RKO (cell line): ENCODE measurements at places on chromosomes 3 and 15.
A peak's percentile ranks its signal among the peaks of the same experiment; 100 is the strongest.

- no peak for DNase-seq
Measured at GRCh38 chr15:73838831-73839426, 34.4 kb upstream of the TBC1D21 start.

DNA sequence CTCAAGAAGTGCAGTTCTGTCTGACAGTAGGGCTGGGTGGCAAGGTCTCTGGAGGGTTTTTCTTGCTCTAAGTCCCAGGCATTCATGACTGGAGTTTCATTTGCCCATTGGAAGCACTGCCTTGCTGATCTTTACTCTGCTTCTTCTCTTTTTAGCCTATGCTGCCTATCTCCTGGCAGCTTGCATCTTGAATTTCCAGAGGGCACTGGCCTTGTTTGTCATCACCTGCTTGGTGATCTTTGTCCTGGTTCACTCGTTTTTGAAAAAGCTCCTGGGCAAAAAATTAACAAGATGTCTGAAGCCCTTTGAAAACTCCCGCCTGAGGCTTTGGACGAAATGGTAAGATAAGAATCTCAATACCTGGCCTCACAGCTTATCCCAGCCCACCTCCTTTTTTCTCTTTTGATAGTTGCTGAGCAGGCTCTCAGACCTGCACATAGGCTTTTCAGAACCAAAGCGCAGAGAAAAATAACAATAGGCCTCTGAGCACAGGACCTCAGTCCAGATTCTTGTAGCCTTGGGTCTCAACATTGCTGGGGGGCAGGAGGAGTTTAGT, 10.9 kb downstream of the SLC28A2 start:
- DNase-seq, result no peak

- DNase-seq, result no peak
Measured at GRCh38 chr3:11435440-11436165, 163.4 kb downstream of the ATG7 start.

DNA sequence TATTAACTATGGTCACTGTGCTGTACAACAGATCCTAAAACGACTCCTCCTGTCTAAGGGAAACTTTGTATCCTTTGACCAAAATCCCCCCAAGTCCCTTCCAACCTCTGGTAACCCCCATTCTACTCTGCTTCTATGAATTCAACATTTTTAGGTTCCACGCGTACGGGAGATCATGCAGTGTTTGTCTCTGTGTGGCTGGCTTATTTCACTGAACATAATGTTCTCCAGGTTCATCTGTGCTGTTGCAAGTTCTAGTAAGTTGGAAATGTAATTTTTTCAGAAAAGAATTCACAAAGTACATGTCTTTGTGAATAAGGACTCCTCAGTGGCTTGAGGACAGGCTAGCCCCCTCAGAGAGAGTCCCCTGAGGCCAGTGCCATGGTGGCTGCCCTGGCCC, 66.1 kb downstream of the ATP10A start:
- no peak for DNase-seq

DNA sequence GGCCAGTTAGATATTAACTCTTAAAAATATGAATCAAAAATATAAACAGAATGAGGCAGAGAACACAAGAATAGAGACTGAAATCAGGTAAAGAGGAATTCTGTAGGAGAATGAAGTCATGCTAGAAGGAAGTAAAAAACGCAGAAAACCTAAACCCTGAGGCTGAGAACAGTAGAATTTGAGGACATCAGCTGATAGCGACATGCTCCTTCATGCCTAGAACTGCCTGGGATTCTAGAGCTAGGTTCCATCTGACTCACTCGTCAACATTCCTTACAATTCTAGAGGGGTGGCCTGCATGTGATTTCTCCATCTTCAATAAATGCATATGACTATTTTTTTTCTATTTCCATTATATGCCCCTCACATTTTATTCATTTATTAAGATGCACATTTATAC, 343.0 kb downstream of the ROBO1 start:
- no peak for DNase-seq

DNA sequence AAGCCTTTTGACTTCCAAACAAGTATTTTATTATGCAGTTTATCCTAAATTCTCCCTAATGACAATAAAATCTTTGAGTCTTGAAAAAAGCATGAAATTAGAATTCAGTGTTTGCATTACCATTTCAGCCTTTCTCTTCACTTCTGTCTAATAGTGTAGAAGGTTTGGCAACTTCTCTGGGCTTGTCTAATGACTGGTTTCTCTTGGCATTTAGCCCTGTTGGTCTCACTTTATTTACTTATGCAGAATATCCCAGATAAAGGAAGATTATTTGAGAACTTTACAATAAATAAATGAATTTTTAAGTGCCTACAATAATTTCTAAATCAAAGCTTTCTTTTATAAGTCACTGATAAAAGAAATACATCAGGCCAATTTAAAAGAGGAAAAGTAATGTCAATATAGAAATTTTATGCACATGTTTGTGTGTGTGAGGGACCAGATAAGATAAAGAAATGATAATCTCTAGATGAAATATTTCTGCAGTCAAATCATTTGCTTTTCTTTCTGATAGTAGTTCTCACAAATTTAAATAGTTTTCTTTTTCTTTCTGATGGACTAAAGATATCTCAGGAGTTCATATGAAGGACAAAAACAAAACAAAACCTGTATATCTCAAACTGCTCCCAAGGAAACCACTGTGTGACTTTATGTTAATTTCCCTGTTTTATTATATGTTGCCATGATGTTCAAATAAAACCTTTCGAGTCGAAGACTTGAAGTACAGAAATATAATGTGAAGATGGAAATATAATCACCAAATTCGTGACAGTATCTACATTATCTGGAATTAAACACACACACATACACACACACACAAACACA, 533.1 kb upstream of the CBLB start:
- DNase-seq, result no peak

GRCh38 chr3:79032686-79033318, 735.0 kb downstream of the ROBO1 start:
- peak; percentile 67 for DNase-seq

- no peak for DNase-seq
Measured at GRCh38 chr15:55247766-55248427, 41.7 kb downstream of the RAB27A start.

GRCh38 chr3:50275141-50275995, 3.5 kb upstream of the LSMEM2 start:
- DNase-seq, result no peak

DNA sequence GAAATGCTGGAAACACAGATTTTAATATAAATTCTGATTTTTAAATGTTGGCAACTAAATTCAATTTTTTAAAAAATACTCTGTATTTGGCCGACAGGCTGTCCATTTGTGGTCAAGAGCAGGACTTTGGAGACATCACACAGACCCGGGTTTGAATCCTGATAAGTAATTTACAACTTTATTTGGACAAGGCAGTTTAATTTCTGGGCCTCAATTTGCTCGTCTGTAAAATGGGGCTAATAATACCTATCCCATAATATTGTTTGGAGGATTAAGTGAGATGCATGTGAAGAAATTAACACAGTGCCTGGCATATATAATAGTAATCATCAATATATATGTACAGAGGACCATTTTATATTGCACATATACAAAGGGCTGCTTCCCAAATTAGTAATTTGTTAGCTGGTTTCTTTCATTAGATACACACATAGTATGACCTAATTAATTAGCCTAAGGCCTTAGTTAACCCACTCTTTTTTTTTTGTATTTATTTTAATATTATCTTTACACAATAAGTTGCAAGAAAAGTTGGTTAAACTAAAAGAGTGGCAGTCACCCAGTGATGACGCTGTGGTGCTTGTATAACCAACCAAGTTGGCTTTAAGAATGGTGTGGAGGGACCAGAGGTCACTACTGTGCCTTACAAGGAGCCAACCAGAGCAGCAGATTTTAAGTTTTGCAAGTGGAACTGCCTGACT, 665 bp downstream of the PIGB start:
- DNase-seq, result peak; percentile 85

DNA sequence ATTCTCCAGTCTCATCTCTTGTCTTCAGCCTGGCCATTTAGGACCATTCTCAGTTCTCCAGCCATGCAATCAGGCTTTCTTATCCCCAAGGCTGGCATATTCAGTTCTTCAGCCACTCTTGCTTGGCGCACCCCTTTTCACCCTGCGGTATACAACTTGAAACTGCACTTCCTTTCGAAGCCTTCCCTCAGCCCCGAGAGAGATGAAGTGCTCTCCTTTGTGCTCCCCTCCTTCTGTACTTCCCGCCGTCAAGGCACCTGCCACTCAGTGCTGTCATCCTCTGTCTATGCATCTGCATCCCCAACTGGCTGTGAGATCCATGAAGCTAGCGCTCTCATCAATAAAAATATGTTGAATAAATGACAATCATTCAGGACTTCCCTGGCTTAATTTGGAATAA, 45.7 kb downstream of the MORC1 start:
- no peak for DNase-seq

DNA sequence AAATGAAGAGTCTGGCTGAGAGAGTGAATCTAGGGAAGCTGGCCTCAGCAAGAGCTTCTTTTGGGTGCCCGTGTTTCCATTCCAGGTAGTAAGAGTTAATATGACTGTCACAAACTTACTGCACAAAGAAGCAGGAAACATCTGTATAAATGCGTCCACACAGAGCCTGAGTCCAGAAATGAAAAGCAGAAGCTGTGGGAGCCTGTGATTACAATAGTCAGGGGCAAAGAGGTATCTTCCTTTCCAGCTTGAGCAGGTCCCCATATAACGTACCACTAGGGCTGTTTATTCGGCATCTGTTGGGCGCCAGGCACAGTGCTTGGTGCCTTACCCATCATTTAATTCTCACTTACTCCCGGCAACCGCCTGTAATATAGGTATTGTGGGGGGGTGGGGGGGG, 40.5 kb upstream of the B3GNT5 start:
- no peak for DNase-seq

DNA sequence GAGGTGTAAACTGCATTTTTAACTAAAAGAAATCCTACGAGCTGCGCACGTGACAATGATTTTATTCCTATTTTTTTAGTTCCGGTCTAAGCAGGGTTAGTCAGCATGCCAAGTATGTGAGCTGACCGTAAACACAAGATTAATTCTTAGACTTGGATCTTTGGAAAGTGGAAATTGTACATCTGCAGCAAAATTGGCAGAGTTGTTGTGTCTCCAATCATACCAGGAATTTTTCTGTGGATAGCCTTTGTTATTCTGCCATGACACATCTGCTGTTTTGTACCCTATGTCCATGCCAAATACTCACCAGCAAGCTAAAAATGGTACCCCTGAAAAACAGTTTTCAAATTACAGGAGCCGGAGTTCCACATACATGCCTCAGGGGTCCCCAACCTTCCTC, 562.5 kb downstream of the UNC13C start:
- no peak for DNase-seq

DNA sequence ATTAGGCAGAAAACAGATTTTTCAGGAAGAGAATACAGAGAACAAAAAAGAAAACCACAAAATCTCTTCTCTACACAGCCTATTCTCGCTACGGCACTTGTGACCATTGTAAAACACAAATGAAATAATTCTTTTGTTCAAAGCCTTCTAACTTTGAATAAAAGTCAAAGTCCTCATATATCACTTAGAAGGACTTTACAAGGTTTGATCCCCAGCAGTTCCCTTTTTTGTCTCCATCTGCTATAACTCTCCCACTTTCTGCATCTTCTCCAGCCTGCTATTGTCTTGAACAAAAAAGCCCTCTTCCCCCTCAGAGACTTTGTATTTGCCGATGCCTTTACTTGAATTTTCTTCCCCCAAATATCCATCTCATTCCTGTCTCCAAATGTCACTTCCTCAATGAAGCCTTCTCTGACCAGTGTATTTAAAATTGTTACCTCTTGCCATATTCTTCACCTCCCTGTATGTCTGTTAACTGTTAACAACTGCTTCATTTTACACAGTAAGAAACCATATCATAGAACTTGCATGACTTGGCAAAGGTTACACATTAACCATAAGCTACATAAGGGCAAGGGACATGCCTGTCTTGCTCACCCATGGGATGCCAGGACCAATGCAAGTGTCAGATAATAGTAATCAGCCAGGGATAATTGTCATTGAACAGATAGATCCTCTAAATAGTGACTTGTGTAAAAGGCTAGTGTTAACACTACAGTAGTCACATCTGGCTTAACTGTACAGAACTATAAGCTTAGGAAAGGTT, 122.4 kb downstream of the CBLB start:
- no peak for DNase-seq

- DNase-seq, result no peak
Measured at GRCh38 chr3:98556164-98557130, 24.7 kb downstream of the GPR15 start.

GRCh38 chr3:158789592-158789991, 12.3 kb upstream of the MFSD1 start:
- DNase-seq, result peak; percentile 69

- no peak for DNase-seq
Measured at GRCh38 chr3:100106531-100107141, 7.7 kb downstream of the FILIP1L start.

DNA sequence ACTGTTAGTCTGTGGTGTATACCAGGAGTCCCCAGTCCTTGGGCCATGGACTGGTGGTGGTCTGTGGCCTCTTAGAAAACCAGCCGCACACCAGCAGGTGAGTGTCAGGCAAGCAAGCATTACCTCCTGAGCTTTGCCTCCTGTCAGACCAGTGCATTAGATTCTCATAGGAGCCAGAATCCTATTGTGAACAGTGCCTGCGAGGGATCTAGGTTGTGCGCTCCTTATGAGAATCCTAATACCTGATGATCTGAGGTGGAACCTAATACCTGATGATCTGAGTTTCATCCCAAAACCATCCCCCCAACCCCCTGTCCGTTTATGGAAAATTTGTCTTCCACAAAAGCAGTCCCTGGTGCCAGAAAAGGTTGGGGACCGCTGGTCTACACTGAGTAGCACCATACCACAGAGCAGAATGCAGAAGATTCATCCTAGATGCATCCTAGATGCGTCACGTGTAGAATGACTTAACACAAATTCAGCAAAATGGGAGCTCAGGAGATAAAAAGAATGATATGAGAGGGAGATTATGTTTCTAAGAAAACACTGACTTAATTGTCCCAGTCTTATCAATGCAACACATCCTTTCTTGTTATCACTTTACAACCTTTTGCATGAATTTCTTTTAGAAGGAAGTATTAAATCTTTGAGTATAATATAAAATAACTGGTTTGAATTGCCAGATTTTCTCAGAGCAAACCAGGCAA, 28.5 kb downstream of the SELENOT start:
- no peak for DNase-seq

DNA sequence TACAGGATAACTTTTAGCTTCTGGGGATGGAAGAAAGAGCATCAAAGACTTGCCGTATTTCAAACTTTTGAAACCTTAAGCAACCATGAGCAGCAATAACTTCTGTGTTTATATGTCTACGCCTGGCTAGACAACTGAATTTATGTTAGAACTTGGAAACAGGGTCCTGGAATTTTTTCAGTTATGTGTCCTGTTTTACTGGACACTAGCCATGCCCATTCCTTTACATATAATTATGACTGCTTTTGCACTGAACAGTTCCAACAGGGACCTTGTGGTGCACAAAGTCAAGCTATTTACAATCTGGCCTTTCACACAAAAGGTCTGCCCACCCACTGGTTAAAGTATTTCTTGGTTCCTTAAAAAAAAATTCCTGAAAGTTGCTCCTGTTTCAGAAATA, 37.1 kb downstream of the TJP1 start:
- DNase-seq, result no peak

- no peak for DNase-seq
Measured at GRCh38 chr3:59775761-59776325, 726.0 kb upstream of the CFAP20DC start.
